ENCODE measurements at places on chromosomes 7 and 10.

GRCh38 chr7:46257761-46258448 lies 336.8 kb upstream of the IGFBP3 start:
- peak; percentile 66 for DNase-seq

- DNase-seq = peak; percentile 36
Observed at GRCh38 chr10:24952143-24952706, at the start of gene PRTFDC1. Gene PRTFDC1, minus strand, starts transcription at chr10:24952606. Its CDS starts 31 bp downstream, at chr10:24952575.

- DNase-seq = peak; percentile 70
Observed at GRCh38 chr10:82742478-82742877, 867.5 kb downstream of the NRG3 start.

GRCh38 chr10:90741926-90742565 lies 115.8 kb downstream of the HTR7 start:
- peak; percentile 51 for DNase-seq

DNA sequence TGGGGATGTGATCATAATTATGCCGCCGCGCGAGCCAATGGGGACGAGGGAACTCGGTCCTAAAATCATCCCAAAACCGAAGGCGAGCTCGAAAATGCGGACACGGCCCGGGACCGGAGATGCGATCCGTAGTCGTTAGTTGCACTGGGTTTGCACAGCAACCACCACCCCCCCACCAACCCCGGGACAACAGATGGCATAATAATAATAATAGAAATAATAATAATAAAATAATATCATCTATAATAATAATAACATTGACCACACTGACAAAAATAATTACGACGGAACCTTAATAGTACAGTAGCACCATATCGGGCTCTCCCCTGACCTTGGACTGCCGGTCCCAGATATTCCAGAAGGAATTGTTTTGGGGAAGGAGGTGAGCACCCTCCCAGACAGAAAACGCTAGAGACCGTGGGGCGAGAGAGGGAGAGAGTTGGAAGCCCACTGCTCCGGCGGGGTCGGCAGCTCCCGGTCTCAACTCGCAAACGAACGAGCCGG lies 1.1 kb upstream of the EMX2 start:
- peak; percentile 87 for DNase-seq

GRCh38 chr7:131212114-131212513 lies 115.6 kb upstream of the MKLN1 start:
- peak; percentile 34 for DNase-seq

DNA sequence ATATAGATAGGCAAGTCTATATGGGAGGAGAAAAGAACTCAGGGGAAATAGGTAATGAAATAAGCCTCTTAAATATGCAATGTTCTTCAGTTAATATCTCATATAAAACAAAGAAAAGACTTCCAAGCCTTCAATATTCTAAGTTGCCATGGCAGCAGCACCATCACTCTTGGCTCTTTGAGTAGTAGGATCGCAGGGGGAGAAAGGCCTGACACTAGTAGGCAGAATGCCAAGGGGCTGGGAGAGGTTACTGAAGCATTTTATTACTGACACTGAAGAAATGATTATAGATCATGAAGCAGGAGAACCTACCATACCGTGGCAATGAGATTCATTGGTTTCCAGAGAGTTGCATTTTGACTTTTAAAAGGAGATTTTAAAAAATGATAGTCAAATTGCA lies 193.9 kb downstream of the NXPH1 start:
- DNase-seq = no peak

GRCh38 chr7:140060788-140061606 lies 1.8 kb downstream of the PARP12 start:
- no peak for DNase-seq

GRCh38 chr7:133542209-133542780 lies 289.4 kb downstream of the EXOC4 start:
- DNase-seq = no peak

- no peak for DNase-seq
Observed at GRCh38 chr10:35821339-35821911, 179.3 kb upstream of the FZD8 start.

DNA sequence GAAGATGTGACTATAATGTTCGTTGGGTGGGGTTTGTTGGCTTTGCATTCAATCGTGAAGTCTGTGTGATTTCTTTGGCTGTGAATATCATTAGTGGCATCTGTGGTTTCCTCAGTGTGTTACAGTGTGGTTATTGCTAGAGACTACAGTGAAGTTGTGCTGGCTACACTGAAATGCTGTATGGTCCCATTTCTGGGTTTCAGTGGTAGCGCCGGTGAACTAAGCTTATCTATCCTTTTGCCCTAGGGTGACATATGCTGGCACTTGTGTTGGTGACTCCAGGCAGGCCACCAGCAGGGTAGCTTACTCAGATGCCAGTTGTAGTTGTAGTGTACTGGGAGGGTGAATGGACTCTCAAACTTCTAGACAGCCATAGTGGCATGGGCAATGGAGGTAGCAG lies 259.5 kb downstream of the ANKRD30A start:
- no peak for DNase-seq

DNA sequence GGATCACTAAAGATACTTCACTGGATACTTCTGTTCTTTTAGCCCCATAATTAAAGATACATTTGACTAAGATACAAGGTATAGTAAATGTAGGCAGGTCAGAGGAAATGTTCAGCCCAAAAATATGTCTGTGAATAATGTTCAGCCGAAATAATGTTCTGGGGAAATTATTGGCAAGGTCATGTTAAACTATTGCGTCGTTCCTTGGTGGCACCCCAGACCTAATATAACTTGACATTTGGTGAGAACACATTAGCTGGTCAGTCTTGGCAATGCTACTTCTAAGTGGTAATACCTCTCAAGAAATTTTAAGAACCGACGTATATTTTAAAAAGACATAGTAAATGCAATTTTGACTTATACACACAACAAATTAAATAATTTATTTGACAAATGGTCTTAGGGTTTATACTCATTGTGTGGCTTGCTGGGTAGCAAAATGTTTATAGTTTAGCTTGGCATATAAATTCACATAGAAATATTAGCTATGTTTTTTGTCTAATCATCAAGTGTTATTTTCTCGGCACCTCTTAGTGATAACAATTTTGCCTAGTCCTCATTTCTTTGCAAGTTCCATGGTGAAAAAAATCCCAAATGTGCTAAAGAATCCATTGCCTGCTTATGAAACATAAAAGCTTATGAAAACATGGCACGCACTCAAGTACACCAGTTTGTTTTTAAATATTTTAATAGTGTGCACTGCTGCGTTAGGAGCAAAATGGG lies 270.3 kb upstream of the NEBL start:
- DNase-seq = no peak

DNA sequence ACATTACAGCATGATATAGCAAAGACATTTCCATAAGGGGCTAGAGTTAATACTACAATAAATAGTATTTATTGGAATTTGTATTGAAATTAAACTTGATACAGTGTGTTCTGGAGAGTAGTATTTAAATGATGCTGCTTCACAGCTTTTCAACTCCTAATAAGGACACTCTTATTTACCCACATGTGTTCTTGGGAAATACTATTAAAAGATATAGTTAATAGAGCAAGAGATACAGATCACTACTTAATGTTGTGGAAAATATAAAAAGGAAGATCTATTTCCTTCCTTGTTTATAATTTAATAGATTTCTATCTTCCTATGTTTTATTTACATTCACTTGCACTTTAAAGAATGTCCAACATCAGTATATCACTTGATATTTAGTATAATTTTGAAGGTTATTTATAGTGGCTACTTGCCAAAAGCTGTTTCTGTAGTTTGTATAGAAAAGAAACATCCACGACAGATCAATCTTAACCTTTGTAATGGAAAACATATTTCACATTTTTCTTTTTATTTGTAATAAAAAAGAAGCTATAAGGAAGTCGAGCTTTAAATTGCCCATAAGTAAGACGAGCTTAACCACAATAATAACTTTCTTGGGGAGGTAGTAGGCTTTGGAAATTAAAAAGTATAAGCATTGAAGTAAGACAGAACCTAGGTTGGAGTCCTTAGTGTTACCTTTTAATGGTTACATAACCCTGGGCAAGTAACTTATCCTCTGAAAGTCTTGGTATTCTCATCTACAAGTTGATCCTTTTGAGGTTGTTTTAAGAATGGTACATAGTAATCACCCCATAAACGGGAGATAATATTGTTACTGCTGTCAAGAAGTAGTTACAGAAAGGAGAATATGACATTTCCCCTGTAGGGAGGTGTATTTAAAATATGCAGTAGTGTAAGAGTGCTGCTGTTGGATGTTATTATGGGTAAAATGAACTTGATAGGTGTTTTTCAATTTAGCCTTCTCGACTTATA lies 32.8 kb downstream of the CPED1 start:
- DNase-seq = no peak

GRCh38 chr7:92809760-92810573 lies 26.4 kb downstream of the CDK6 start:
- peak; percentile 78 for DNase-seq

DNA sequence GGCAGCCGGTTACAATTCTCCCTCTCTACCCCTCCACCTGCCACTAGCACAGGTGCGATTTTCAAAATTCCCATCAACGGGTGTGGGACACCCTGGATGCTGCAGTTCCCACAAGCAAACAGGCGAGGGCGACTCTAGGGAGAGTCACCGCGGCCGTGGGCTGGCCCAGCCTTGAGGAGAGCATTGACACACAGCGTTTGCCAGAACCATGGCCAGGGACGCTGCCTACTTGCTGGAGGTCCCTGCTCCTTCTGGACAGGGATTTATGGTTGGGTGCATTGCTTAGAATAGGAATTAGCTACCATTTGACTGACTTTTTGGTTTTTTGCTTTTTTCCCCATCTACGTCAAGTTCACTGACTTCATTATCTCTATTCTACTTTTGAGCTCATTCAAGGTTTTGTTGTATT lies 19.0 kb upstream of the CLDN4 start:
- peak; percentile 84 for DNase-seq

- DNase-seq = peak; percentile 92
Observed at GRCh38 chr7:94374231-94374630, 20.5 kb upstream of the COL1A2 start.

DNA sequence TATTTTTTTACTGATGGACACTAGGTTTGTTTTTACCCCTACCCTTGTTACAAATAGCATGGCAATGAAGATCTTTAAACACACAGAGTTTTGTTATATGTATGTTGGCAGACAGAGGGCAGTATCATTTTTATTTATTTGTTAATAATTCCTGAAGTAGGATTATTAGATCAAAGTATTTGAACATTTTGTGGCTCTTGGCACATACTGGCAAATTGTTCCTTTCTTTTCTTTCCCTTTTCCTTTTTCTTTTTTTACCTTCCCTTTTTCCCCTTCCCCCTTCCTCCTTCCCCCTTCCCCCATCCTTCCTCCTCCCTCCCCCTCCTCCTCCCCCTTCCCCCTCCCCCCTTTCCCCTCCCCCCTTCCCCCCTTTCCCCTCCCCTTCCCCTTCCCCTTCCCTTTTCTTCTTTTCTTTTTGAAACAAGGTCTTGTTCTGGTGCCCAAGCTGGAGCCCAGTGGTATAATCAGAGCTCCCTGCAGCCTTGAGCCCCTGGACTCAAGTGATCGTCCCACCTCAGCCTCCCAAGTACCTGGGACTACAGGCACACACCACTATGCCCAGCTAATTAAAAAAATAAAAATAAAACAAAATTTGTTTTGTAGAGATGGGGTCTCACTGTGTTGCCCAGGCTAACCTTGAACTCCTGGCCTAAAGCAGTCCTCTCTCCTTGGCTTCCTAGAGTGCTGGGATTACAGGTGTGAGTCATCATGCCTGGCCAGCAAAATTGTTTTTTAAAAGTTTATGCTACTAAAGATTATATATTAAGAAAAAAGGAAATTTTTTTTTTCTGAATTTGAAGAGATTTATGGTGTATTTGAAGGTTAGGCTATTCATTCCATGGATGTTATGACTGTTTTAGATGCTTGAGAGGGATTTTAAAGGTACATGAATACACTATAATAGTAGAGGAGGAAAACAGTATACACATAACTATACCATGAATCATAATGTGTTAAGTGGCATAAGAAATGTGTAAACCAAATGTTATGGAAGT lies 39.3 kb downstream of the SEPTIN7 start:
- peak; percentile 53 for DNase-seq

GRCh38 chr7:99369767-99370391 lies 4.7 kb upstream of the ARPC1B start:
- no peak for DNase-seq

- no peak for DNase-seq
Observed at GRCh38 chr7:119999738-120000475, 273.1 kb upstream of the KCND2 start.

DNA sequence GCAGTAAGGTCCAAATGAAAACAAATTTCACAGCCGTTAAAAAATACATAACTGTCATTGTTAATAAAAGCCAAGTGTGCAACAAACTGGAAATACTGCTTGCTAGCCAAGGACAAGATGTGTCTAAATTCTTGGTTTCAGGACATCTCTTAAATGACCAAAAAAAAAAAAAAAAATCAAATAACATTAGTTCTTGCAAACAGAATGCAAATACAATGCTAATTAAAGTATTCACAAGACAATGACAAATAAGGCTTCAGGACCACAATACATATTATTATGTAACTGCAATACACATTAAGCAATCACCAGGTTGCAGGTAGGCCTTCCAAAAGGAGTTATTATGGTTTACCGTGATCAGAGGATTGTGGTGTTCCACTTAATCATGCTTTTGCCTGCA lies 3.6 kb downstream of the ARHGAP21 start:
- DNase-seq = no peak

GRCh38 chr10:109769966-109770365 lies 153.3 kb downstream of the XPNPEP1 start:
- no peak for DNase-seq

- DNase-seq = no peak
Observed at GRCh38 chr7:99385564-99385963, 11.0 kb downstream of the ARPC1B start.

DNA sequence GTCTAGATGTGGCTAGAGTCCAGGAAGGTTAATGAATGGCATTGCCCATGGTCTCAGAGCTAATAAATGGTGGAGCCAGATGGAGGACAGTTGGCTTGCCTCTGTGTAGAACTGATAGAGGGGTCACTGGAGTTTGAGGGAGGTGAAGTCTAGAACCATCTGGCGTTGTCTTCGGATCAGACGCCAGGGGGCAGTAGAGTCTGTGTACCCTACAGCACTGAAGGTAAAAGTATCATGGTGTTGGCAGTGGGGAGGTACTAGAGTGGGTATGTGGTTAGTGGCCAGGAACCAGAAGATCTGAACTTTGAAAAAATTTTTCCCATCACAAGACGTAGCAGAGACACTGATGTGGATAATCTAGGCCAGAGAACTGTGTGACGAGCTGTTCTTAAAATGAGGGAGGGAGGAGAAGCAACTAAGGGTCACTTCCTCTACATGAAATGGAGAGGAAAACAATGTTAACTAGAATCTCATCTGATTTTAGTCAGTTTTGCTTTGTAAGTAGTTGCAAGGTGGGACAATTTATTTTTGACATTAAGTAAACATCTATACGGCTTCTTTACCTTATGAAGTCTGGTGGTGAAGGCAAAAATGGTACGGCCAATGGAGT lies 227.9 kb upstream of the PRSS58 start:
- DNase-seq = no peak

GRCh38 chr10:71124921-71125748 lies 87.2 kb upstream of the UNC5B start:
- DNase-seq = peak; percentile 0

Data from AG08395 (cell line).